Activated B cell treated with CpG ODN at 0.5 μM for 24 hours (primary cell): ENCODE measurements at places on chromosomes 5 and 9.

DNA sequence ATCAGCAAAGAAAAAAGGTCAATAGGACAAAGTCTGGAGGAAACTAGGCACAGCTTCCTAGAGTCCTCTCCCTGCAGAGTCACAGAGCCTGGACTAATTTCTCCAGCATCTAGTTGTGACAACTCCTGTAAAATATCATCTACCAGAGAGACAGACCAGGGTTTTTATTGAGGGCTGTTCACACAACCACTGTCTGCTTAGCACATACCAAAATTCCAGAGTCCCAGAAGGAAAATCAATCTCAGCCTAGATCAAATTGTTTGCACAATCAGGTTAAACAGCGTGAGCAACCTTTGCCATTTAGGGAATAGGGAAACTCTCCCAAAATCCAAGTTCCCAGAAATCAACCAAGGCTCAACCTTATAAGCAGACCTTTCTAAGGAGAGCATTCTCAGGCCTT lies 190.3 kb downstream of the SYK start:
- DNase-seq: no peak

GRCh38 chr9:87734106-87734505 lies 8.2 kb downstream of the CTSL start:
- DNase-seq: no peak

- no peak for DNase-seq
These were observed 271.5 kb downstream of the CCDC171 start for GRCh38 chr9:15824310-15824709.

GRCh38 chr9:107693625-107694326 lies 204.2 kb upstream of the KLF4 start:
- no peak for DNase-seq
